ENCODE measurements at places on chromosomes 7 and 10.

DNA sequence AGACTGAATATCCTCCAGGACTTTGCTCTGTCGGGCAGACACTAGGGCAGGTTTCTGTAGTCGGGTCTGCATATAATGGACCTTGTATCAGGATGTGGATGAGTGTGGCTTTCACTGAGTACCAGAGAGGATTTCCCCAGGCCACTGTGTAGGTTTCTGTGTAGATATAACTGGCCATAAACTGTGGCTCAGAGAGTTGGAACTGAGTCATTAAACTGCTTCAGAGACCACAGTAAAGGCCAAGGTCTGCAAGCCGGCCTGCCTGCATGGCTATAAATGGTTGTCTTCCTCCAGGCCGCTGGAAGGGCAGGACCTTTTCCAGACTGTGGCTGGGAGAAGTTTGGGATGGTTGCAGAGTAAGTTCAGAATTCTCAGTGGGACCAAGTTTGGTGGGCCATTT is 16.9 kb downstream of the ZNF92 start:
- no peak for DNase-seq

- DNase-seq = no peak
Measured at GRCh38 chr10:62380016-62380415, 5.8 kb downstream of the ZNF365 start.

- no peak for DNase-seq
Measured at GRCh38 chr7:106537119-106537518, 123.8 kb downstream of the CCDC71L start.

DNA sequence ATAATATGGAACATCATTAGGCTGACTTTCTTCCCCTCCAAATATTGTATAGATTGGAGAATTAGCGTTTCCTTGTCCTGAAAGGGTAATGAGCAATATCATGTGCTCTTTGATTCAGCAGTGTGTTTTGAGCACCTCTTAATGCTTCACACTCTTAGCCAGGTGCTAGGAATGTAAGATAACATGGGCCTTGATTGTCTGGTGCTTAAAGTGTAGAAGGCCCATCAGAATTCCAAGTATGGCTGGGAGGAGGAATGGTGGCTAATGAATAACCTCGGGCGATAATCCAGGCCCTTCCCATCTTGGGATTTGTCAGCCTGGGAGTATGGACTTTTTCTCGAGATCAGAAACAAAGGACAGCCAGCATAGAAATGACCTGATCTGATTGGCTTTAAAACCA is 8.6 kb downstream of the TSPAN13 start:
- DNase-seq = no peak

- DNase-seq = no peak
Measured at GRCh38 chr10:16904639-16905061, 87.4 kb upstream of the RSU1 start.

DNA sequence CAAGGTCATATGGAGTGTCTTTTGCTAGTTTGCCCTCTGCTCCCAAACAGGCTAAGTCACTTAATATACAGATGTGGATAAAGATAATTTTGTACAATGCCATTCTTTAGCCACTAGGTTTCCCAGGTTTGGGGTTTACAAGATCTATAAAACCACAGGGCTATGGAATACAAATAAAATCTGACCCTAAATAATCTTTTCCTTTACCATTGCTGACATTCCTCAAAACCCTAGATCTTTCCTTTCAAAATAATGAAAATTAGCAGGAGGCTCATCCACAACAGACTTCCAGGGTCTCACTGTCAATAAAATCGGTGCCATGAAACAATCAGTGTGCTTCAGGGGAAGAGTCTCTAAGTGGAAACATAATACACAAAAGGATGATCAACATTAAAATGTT is 148.4 kb downstream of the CPEB3 start:
- peak; percentile 5 for DNase-seq

- no peak for DNase-seq
Measured at GRCh38 chr7:140168816-140169215, 8.0 kb downstream of the KDM7A start.

- no peak for DNase-seq
Measured at GRCh38 chr7:111459757-111460280, 102.5 kb downstream of the IMMP2L start.

DNA sequence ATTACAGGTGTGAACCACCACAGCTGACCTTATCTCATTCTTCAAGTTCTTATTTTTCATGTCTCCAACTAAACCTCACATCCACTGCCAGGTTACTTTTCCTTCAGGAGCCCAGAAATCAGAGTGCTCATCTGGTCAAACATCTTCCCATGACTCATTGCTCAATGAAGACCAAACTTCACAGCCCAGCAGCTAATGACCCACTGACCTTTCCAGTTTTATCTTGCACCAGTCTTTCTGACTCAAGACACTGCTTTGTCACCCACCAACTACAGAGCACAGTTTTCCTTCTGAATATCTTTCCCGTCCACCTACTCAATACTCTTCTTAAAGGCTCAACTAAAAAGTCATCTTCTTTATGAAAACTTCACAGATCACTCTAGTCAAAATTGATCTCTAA is 245.1 kb downstream of the CHCHD3 start:
- no peak for DNase-seq

GRCh38 chr10:49734676-49735075 is 27.4 kb downstream of the OGDHL start:
- DNase-seq = no peak

DNA sequence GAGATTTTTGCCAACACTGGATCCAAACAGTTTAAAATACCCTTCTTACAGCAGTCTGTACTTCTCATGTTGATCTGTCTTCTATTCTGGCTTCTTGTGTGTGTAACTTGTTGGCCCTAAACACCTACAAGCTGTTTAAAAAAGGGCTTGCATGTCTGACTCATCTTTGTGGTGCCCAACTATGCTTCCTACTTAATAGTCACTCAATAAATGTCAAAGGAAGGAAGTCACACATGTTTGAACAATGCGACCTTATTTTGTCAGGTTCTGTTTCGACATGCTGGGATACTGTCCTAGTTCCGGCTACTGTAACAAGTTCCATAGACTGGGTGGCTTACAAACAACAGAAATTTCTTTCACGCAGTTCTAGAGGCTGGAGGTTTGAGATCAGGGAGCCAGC is 9.4 kb upstream of the GRK5 start:
- no peak for DNase-seq

GRCh38 chr10:124672181-124672638 is 72.0 kb downstream of the FAM53B start:
- no peak for DNase-seq

DNA sequence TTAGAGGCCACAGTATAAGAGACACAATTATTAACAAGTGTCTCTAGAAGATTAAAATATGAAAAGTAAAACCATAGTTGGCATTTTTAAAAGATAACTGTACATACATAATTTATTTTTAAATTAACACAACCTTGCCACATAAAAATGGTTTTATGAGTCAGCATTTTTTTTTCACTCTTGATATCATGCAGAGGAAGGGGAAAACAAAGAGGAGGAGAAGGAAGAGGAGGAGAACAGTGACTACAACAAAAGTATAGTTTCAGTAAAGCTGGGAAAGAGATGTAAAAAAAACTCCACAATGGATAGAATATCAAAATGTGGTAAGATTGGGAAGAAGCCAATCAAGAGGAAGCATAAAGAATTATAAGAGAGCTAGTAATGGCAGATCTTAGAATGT is 34.0 kb downstream of the CH25H start:
- DNase-seq = no peak

DNA sequence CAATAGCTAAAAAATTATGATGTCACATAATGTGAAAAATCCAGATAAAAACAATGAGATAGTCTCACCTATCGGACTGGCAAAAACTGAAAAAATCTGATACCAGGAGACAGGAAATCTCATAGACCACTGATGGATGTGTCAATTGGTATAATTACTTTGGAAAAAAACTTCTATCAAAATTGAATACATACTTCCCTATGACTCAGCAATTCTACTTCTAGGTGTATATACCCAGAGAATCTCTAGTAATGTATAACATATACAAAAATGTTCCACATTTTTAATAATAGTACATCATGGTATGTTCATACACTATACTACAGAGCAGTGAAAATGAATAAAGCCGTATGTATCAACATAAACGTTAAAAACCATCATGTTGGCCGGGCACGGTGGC is 34.9 kb downstream of the SHTN1 start:
- DNase-seq = no peak

DNA sequence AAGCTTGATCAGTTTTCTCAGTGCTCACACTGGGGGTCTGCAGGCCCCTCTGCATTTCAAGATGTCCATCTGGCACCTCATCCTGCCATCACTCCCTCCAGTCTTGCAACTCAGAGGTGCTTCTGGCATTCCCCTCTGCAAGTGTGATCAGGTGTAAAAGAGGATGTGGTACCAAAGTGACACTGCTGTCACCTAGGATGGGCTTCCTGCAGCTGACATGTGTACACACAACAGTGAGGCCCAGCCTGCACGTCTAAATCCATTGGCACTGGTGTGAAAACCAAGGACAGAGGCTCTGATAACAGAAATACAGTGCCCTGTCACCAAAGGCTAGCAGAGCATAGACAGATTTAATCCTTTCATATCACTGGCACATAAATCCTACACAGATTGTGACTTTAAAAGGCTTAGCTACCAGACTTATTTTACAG is 162.5 kb upstream of the CELF2 start:
- no peak for DNase-seq

DNA sequence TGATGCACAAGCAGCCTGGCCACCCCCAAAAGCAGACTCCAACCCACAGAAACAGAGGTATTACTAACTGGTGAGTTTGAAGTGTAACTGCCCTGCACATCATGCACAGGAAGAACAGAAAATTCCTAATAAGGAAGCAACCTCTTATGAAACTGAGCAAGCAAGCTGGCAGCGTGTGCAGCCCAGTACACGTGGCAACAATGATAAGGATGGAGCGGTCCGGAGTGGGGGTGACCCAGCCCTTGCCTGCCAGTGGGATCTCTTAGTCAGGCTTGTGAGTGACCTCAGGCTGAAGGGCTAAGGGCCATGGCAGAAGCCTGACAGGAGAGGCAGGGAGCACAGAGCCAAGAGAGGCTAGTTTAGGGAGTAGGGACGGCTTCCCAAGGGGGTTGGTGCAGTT is 22.1 kb upstream of the AOAH start:
- DNase-seq = no peak

DNA sequence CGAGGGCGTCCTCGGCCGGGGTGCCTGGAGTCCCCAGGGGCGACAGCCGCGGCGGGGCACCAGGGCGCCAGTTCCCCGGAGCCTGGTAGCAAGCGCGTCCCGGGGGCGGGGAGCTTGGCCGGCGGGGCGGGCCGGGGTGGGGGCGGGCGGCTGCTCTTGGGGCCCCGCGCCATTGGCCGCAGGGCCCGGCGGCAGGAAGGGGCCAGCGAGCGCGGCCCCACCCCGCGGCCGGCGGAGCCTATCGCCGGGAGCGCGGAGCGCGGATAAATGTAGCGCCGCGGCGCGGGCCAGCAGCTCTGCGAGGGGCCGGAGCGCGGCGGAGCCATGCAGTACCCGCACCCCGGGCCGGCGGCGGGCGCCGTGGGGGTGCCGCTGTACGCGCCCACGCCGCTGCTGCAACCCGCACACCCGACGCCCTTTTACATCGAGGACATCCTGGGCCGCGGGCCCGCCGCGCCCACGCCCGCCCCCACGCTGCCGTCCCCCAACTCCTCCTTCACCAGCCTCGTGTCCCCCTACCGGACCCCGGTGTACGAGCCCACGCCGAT is at the start of gene HHEX:
Gene HHEX, plus strand, starts transcription at position 293 of the 548 bp plus-strand sequence. Its CDS starts 32 bp downstream, at position 325.
- peak; percentile 67 for DNase-seq

DNA sequence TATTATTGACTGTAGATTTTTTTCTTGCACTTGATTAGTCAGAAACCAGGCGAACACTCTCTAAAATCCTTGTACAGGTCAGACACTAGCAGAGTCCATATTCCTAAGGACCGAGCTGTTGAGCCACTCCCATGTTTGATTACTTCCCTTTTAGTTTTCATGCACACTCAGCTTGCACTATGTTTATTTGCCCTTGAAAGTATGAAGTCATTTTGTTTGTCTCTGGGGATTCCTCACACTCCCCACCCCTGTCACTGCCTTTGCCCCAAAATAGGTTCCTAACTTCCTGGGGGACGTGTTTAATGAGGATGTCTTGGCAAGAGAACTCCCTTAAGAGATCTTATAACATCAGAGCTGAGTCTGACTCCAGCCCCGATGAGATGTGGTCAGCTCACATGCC is 182.1 kb downstream of the EVX1 start:
- DNase-seq = no peak

DNA sequence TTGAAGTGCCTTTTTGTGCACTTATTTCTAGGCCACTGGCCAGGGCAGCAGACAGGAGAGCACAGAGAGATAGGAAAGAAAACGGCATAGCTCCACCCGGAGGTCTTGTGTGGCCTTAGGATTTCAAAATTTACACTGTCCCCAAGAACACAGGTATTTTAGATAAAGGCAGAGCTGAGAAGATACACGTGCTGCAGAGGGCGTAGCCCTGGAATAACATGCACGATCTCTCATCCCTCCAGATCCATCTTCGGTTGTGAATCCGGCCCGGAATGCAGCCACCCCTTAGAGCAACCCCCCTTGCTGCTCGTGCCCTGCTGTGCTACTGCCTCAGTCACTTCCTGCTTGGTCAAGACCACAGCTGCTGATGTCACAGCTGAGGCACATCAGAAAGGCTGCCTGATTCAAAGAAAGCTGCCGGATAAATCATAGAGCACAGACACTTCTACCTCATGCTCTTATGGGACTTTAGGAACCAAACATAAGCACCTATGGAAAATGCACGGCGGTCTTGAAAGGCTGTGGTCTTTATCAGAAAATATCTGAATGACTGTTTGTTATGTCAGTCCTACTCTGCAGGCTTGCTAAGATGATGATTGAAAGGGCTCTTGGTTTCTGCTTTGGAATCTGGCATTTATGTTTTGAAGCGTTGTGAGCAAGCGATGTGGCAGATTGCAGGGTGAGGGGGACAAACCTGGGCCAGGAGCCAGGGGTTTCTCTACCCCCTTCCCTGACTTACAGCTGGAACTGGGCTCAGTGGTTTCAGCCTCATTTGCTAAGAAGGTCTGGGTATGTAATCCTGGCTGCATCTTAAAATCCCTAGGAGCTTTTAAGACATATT is 152.0 kb downstream of the SVIL start:
- no peak for DNase-seq

DNA sequence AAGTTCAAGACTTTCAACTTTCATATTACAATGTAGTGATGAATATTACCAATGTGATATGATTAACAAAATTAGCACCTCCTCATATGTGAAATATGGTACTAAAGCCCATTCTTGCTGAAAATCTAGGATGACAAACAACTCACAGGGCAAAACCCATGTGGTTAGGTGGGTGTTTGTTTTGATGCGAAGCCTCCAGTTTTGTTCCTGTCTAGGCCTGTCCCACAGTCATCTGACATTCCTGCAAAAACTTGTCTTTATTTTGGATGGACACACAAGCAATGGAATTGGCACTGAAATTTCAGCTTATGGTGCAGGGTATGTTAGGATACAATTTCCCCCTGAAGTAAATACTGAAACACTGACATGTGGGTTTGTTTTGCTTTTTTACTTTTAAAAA is 95.3 kb downstream of the PARD3 start:
- no peak for DNase-seq

All from NCI-H1930 (cell line).